Activated CD4-positive, alpha-beta T cell treated with anti-CD3 and anti-CD28 coated beads for 1 hour (primary cell): ENCODE measurements at places on chromosomes 5 and 9.

DNA sequence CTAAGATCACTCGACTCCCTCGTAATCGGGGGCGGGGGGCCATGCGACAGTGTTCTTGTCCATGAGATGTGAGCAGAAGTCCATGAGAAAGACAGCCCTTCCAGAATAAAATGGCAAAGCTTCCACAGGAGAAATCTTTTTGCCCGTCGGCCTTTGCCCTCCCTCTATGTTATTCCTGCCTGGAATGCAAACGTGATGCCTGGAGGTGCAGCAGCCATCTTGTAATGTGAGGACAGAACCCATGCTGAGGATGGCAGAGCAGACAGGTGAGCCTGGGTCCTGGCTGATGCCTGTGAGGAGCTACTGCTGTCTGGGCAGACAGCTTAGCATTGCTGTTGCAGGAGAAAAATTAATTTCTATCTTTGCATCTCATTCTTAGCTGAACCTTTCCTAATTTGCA lies 17.2 kb downstream of the MED10 start:
- DNase-seq, result no peak

- DNase-seq, result no peak
Measured at GRCh38 chr5:9716838-9717281, 86.7 kb upstream of the TAS2R1 start.

GRCh38 chr5:160434022-160434531 lies 12.4 kb downstream of the PTTG1 start:
- DNase-seq, result no peak

DNA sequence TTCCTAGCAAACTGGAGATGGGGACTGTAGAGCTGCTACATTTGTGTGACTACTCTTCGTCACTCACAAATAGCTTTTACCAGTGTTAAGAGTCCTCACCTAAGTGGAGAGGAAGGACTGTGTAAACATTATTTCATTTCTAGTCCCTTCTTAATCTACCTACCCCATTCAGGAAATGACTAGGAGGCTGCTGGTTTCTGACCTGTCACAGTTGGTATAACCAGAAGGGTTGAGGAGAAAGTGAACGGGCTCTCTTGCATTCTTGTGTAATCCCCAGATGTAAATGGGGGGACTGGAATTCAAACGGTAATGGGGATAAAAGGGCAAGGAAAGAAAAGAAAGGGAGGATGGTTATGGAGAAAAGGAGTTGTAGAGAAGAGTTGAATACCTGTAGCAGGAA lies 35.4 kb upstream of the BNIP1 start:
- DNase-seq, result no peak

DNA sequence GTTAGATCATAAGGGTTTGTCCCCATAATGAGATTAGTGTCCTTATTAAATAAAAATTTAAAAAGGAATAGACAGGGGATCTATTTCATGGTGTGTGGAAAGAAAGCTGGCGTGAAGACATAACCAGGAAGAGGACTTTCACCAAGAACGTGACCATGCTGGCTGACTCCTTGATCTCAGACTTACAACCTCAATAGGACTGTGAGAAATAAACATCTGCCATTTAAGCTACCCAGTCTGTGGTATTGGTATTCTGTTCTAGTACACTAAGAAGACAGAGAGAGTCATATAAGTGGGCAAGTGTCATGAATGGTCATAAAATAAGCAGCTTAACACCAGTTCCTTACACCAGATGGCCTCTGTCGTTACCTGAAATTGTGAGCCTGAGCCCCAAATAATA lies 259.4 kb upstream of the CCNG1 start:
- DNase-seq, result no peak

DNA sequence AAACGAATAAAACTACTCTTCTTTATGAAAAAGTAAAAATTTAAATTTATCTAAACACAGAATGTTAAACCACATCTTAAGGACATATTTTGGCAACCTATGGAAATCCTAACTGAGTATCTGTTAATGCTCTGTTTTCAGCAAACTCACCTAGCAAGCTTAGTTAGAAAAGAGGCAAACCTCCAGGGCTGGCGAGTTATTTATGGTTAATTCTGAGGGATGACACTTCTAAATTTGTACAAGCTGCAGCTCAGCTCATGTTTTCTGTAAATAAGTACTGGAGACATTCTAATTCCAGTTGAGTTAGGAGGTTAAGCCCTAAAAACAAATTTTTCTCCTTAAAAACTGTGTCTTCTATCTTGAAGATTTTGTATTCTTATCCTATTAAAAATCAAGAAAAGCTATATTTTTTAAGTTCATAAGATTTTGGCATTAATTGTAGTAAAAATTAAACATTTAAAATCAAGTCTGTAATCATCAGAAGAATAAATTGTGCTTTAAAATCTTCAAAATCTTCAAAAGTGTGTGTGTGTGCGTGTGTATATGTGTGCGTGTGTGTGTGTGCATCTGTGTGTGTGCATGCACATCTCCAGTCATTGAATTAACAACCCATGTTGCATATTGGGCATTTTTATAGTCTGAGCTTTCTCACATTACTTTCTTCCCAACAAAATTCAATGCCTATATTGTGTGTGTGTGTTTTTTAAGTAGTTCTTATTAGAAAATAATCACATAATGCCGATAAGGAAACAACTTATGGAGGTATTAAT lies 127.8 kb downstream of the CCDC192 start:
- DNase-seq, result no peak

- DNase-seq, result no peak
Measured at GRCh38 chr5:77846422-77847128, 70.4 kb upstream of the TBCA start.

DNA sequence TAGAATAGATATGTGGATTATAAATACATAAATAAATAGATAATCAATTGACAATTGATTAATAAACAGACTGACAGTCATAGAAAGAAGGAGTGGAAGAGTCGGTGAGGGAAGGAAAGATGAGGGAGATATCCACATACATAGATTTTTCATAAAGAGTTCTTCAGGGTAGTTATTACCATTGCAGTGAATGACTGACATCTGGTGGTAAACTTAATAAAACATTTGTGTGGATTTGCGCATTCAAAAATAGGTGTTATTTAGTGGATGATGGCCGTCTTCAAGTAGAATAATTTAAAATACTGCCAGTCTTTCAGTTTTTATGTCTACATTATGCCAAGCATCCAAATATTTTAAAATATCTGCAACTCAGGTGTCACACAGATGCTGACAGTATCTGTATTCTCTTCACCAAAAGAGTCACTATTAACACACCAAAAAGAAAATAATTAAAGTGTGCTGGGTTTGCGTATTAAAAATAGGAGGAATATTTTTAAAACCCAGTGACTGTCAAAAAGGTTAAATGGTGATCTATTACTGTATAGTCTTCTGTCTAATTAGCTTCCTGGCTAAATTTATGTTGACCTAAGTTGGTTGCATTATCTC lies 78.8 kb downstream of the GIN1 start:
- no peak for DNase-seq

DNA sequence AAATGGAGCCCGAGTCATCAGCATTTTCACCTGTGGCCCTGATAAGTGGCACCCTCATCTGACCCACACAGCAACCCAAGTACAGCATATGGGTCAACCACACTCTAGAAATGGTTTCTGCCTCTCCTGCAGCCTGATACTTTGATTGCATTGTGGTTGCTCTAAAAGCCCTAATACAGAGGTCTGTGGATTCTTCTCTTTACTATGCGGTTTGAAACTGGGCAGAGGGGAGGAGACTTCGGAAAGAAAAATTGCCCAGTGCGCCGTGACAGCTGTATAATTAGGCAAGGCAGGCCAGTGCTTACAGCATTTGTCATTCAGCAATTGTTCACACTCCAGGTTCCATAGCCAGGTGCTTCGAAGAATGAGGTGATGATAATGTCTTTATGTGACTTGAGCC lies 361.0 kb downstream of the NFIB start:
- DNase-seq, result no peak
